ENCODE measurements at places on chromosomes 2 and 18.

GRCh38 chr18:41121116-41121826, 833.8 kb upstream of the PIK3C3 start:
- DNase-seq: no peak

- DNase-seq: no peak
Observed at GRCh38 chr2:240463274-240463865, 27.9 kb downstream of the GPC1 start.

DNA sequence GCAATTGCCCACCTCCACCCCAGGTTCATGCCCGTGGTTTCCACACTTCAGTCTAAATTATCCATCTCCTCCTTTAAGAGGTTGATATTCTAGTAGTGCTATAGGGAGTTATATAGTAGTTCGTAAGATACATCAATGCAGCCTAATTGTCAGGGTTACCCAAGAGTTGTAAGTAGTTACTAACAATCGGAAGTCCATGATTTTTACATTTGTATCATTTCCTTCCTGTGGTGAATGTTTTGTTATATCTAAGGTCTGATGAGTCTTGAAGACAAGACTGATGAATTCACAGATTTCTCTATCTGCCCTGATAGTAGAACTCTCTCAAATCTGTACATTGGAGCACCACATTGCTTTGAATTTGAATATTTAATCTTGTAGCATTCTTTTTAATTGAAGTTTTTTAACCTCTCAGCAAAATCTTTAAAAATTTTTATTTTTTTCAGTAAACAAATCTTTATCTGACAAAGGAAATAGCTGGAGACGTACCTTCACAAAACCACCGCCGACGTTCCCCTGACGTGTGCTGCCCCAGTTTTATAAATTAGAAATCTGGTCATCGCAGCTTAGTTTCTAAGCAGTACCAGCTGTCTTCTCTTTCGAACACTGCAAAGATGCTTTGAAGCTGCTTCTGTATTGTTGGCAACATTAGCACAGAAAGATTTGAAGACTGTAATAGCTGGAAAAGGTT, 264.5 kb downstream of the SOCS6 start:
- DNase-seq: no peak

- DNase-seq: no peak
Observed at GRCh38 chr18:11179959-11180519, 30.7 kb upstream of the PIEZO2 start.

DNA sequence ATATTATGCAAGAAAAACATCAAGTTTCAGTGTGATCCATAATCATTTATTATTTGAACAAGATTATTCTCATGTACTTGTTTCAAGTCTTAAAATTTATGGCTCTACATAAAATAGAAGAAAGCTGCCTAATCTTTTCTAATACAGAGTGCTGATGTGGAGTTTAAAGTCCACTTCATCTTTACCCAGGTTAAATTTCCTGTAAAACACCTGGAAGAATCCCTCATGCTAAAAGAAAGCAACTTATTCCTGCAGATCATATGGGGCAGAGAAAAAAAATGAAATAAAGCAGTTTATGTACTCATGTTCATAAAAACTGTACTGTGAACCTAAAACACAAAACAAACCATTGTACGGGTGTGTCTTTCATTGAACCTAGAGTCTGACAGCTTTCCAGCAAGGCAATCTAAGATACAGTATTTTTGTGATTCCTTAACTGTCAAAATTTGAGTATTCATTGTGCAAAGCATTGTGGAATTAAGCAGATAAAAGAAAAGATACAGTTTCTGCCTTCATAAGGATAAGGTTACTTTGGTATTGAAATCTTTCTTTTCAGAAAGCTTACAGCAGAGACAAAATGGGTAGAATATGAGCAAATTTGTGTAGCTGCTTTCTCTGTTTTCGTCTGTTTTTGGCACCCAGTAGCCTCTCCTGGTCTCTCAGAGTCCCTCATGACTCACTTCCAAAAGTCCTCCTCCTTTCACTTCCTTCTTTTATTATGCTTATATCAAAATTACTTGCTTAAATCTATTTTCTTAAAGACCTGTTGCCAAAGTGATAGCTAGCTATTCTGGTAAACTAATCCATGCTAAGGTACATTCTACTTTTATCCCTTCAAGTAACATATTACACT, 26.9 kb upstream of the GLS start:
- no peak for DNase-seq

DNA sequence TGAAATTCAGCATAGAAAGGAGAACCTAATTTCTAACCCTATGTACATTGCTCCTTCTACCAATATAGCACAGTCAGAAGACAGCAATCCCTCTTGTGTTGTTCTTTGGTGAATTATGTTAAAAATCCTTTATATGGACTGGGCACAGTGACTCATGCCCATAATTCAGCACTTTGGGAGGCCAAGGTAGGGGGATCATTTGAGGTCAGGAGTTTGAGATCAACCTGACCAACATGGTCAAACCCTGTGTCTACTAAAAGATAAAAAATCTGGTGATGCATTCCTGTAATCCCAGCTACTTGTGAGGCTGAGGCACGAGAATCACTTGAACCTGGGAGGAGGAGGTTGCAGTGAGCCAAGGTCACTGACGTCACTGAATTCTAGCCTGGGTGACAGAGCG, 195.6 kb downstream of the TMX3 start:
- DNase-seq: no peak

GRCh38 chr18:3930126-3931012, 480.4 kb downstream of the TGIF1 start:
- DNase-seq: no peak

- no peak for DNase-seq
Observed at GRCh38 chr2:62570861-62571698, 65.1 kb upstream of the TMEM17 start.

GRCh38 chr18:61569176-61569892, 236.1 kb downstream of the CDH20 start:
- no peak for DNase-seq

GRCh38 chr2:40955635-40956034, 503.7 kb upstream of the SLC8A1 start:
- no peak for DNase-seq

GRCh38 chr2:62202019-62202722, 6.3 kb downstream of the B3GNT2 start:
- peak; percentile 69 for DNase-seq

DNA sequence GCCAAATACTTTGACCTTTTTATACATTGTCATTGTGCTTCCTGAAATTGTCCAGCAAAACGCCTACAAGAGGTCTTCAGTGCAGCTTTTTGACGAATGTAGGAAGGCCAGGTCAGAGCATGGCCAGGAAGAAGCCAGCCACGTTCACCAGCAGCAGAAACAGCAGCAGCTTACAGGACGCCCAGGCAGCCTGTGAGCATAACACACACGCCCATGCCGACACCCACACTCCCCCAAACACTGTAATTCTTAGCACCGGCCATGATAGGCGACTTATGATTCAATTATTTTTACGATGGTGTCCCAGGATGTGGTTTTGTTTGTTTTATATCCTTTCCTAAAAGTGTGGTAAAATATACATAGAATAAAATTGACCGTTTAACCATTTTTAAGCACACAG, 249.1 kb upstream of the SALL3 start:
- no peak for DNase-seq

GRCh38 chr2:114762986-114763385, 320.5 kb downstream of the DPP10 start:
- DNase-seq: no peak

GRCh38 chr2:43279317-43279840, 53.0 kb upstream of the ZFP36L2 start:
- DNase-seq: no peak

- DNase-seq: no peak
Observed at GRCh38 chr18:61824733-61825363, 68.0 kb downstream of the RNF152 start.

DNA sequence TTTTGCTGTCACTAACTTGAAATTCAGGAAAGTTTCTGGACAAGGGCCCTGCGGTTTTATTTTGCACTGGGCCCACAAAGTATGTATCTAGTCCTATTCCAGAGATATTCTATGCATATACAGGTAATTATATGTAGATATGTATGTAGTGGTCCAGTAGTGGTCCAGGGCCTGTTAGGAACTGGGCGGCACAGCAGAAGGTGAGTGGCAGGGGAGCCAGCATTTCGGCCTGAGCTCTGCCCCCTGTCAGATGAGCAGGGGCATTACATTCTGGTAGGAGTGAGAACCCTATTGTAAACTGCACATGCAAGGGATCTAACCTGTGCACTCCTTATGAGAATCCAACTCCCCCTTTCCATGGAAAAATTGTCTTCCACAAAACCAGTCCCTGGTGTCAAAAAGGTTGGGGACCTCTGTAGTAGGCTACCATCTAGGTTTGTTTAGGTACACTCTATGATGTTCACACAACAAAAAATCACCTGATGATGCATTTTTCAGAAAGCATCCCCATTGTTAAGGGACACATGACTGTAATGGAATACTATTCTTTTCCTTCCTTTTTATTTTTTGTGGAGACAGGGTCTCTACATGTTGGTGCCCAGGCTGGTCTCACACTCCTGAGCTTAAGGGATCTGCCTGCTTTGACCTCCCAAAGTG, 2.8 kb upstream of the PPP4R3B start:
- DNase-seq: peak; percentile 37

GRCh38 chr2:1421731-1422130, 8.5 kb downstream of the TPO start:
- DNase-seq: no peak

- no peak for DNase-seq
Observed at GRCh38 chr2:49153252-49153651, 1.1 kb downstream of the FSHR start.

GRCh38 chr18:6648581-6648980, 80.9 kb upstream of the ARHGAP28 start:
- DNase-seq: no peak

- DNase-seq: peak; percentile 62
Observed at GRCh38 chr2:157777427-157777826, 98.7 kb downstream of the ACVR1 start.

GRCh38 chr2:49278561-49278960, 124.2 kb upstream of the FSHR start:
- DNase-seq: no peak

- no peak for DNase-seq
Observed at GRCh38 chr2:16404146-16404545, 261.5 kb downstream of the CYRIA start.

DNA sequence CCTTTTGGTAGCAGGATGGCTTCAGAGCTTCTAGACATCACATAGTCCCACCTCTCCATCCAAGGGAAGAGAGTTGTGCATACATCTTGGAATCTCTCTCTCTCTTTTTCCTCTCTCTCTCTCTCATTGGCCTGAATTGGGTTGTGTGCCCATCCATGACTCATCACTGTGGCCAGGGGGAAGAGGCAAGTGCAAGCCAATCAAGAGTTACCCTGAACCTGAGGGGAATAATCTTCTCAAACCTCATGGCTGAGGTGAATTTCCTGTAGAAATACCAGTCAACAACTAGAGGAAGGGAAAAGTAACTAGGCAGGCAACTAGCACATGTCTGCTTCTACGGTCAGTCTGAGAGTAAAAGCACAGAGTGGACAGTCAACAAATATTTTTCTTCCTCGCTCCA, 7.3 kb upstream of the CHN1 start:
- no peak for DNase-seq

- no peak for DNase-seq
Observed at GRCh38 chr18:10329101-10329500, 125.3 kb upstream of the APCDD1 start.

- DNase-seq: peak; percentile 42
Observed at GRCh38 chr2:43576981-43577892, 18.6 kb downstream of the THADA start.

GRCh38 chr2:181420259-181421130, 36.7 kb upstream of the ITGA4 start:
- no peak for DNase-seq

- DNase-seq: no peak
Observed at GRCh38 chr2:33484042-33484621, 7.7 kb downstream of the RASGRP3 start.

GRCh38 chr2:134783912-134784311, 54.5 kb upstream of the ACMSD start:
- peak; percentile 55 for DNase-seq

GRCh38 chr2:129763966-129764365, 215.5 kb upstream of the RAB6C start:
- no peak for DNase-seq

GRCh38 chr2:167258712-167259111, 370.4 kb downstream of the XIRP2 start:
- DNase-seq: no peak

GRCh38 chr18:57253903-57254302, 98.5 kb upstream of the ST8SIA3 start:
- DNase-seq: no peak

DNA sequence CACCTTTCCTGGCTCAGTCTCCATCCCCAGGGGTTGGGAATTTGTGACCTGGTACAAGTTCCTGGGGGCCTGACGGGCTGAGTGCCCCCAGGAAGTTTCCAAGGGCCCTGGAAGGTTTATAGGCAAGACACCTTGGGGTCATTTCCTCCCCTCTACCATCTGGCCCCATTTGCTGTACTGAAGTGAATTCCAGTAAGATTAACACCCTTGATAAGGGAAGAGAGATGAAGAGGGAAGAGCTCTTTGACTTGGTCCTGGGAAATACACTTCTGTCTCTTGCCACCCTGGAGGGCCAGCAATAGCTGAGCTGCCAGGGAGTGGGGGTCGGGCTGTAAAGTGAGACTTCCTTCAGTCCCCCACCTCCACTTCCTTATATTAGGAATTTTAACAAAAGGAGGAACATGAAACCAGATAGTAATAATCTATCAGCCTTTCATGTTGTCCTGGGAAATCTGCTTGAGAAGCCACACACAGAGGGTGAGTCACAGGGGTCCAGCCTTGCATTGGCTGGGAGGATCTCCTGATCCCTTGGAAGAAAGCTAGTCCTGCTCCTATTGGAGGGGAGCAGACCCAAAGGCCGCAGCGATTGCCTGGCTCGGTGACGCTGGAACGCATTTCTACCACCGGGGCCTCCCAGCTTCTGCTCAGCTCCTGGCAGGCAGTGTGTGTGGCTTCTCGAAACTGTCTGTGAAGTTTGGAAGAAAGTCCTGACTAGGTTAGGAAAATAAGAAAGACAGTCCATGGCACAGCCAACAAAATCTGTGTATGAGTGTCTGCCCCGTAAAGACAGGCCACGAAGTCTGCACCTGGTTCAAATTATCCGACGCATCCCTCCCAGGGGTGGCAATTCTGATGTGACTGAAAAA, 87.3 kb downstream of the ACAA2 start:
- no peak for DNase-seq

GRCh38 chr2:16588565-16588964, 77.1 kb downstream of the CYRIA start:
- DNase-seq: no peak

- no peak for DNase-seq
Observed at GRCh38 chr18:48558248-48558647, 19.4 kb downstream of the CTIF start.

GRCh38 chr2:40373111-40373510, 78.8 kb downstream of the SLC8A1 start:
- no peak for DNase-seq

- DNase-seq: no peak
Observed at GRCh38 chr2:239883326-239884050, 141.7 kb downstream of the NDUFA10 start.

DNA sequence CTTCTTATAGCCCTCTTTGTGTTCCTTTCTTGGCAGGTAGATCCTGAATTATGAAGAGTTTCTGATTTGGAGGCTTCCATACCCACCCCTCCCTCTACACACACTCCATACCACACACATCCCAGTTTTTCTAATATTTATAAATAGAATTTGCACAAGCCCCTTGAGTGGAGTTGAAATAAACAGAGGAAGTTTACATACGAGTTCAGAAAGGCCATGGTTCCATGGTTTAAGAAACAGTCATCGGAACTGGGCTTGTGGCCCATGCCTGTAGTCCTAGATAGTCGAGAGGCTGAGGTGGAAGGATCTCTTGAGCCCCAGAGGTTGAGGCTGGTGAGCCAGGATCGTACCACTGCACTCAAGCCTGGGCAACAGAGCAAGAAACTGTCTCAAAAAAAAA, 62.7 kb upstream of the TANC1 start:
- no peak for DNase-seq

All from KBM-7 (cell line).